ENCODE measurements at places on chromosomes 5 and 9.

DNA sequence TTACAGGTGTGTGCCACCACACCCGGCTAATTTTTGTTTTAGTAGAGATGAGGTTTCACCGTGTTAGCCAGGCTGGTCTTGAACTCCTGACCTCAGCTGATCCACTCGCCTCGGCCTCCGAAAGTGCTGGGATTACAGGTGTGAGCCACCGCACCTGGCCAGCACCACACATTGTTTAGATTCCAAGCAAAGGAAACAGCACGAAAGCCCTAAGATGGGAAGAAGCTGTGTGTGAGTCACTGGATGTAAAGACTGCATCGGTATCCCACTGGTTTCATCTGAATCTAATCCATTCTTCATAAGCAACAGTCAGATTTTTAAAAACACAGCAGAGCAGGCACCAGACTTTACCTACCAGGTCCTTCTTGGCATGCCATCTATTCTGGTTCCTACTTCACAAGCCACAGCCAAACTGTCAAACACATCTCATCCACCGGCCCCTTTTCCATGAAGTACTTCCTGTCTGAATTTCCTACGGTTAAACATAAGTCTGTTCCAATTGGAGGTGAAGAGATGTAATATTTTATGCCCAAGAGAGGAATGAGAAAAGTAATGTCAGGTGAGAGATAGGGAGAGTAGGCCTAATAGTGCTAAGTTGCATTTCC lies 17.4 kb downstream of the UBTD2 start:
- no peak for DNase-seq

DNA sequence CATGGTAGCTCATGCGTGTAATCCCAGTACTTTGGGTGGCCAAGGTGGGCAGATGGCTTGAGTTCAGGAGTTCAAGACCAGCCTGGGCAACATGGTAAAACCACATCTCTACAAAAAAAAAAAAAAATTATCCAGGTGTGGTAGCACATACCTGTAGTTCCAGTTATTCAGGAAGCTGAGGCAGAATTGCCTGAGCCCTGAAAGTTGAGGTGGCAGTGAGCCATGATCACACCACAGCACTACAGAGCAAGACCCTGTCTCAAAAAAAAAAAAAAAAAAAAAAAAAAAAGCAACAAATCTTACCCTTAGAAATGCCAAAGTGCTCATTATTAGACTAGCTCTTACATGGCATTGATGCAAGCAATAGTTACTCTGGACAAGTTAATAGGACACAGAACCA lies 724.9 kb downstream of the MAT2B start:
- DNase-seq: no peak

GRCh38 chr9:21357479-21358460 lies 7.1 kb upstream of the IFNA6 start:
- no peak for DNase-seq

- DNase-seq: no peak
Observed at GRCh38 chr5:172549696-172550095, 91.4 kb upstream of the NEURL1B start.

DNA sequence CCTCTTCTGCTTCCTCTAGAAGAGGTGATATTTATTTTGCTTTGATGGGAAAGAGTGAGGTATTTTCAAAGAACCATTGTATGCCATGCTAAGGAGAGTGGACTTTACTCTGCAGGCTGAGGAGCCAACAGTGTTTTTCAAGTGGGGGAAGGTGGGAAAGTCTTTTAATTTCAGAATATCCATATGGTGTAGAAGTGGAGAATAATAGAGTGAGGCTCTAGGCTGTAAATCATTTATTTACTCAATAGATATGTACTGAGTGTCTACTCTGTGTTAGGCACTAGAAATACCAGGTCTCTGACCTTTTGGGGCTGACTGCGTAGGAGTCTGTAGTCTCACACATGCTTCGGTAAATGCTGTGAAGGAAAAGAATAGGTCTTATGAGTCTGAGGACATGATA lies 30.7 kb upstream of the TENT2 start:
- DNase-seq: no peak

GRCh38 chr5:175614223-175614815 lies 43.6 kb upstream of the HRH2 start:
- no peak for DNase-seq

- DNase-seq: no peak
Observed at GRCh38 chr5:169512385-169512784, 71.2 kb upstream of the SPDL1 start.

DNA sequence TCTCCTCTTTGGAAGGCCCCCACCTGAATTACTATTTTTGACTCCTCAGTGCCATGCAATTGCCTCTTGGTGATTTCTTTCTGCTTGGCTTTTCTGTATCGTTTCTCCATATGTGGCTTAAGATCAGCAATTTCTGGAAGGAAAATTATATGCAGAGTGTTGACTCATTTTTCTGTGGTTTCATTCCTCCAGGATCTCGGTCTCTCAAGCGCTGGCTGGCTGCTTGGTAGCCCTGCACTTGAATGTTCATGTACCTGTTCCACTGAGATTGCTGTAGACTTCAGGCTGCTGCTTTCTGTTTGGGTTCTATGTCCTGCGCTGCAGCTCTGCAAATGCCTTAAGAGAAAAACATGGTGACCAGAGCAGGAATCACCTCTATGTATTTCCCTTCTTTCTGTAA lies 77.6 kb downstream of the INIP start:
- peak; percentile 44 for DNase-seq

DNA sequence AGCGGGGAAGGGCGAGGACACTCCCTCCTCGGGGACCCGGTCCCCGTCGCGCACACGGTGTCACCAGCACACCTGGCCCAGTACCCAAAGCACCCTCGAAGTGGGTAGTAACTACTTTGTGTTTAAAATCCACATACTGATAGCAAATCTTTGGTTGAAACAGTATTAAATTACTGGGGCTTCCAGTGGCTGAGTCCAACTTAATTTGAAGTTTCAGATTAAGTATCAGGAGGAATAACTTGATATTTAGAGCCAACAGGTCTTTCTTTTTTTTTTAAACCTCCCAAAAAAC lies 615 bp downstream of the ATG10 start:
- DNase-seq: no peak

- no peak for DNase-seq
Observed at GRCh38 chr5:136382791-136383190, 17.4 kb upstream of the TRPC7 start.

DNA sequence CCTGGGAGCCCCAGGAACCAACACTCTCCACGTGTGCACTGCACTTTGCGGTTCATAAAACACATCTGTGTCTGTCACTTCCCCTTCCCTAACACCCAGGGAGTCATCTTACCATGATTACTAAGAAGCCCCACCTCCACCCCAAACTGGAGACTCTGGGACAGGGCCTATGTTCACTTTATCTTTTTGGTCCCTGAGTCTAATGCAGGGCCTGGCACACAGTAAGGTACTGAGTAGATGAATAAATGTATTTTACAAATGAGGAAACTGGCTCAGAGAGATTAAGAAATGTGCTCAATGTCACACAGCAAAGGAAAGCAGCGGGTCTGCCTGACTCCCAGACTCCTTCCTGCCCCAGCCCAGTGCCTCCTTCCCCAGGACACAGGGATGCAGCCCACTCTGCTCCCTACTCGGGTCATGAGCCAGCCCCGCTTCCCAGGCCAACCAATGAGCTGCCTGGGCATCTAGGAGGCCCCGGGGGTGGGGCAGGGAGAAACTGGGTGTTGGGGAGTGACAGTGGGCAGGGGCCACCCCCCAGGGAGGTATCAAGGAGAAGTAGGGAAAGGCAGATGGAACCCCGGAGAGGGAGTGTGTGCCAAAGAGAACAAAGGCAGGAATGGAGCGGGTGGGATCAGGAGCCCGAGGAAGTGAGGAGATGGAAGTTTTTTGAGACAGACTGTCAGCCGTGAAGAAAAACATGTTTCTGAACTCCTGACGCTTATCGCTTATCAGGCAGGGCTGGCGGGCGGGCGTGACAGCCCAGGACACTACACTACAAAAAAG lies 30.5 kb downstream of the SHB start:
- DNase-seq: no peak

DNA sequence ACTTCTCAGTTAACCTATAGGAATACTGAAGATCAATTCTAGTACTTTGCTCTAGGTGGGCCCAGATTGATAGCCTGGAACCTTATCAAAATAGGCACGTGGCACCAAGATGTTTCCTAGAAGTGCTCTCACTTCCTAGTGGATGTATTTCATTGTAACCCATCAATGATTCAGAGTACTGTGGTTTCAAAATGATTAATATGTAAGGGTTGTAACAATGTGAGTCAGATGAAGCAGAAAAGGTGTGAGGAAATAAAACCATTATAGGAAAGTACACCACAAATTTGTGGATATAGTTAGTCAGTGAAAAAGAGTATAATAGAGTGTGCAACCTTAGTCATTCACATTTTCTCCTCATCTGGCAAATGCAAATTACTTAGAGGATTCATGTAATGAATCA lies 177.3 kb upstream of the FST start:
- DNase-seq: peak; percentile 93

GRCh38 chr9:5450359-5451091 lies at the start of gene CD274:
Gene CD274, plus strand, starts transcription at chr9:5450542. Its CDS starts 5,572 bp downstream, at chr9:5456114.
- DNase-seq: peak; percentile 97

GRCh38 chr9:113626735-113627495 lies 163.4 kb downstream of the RGS3 start:
- DNase-seq: no peak

GRCh38 chr5:129384736-129385135 lies 75.4 kb upstream of the ADAMTS19 start:
- peak; percentile 55 for DNase-seq

GRCh38 chr5:89028595-89029285 lies 145.8 kb upstream of the MEF2C start:
- peak; percentile 68 for DNase-seq

GRCh38 chr5:80302636-80303035 lies 17.2 kb upstream of the SPZ1 start:
- DNase-seq: no peak

- no peak for DNase-seq
Observed at GRCh38 chr9:127917603-127918002, 762 bp upstream of the ST6GALNAC4 start.

DNA sequence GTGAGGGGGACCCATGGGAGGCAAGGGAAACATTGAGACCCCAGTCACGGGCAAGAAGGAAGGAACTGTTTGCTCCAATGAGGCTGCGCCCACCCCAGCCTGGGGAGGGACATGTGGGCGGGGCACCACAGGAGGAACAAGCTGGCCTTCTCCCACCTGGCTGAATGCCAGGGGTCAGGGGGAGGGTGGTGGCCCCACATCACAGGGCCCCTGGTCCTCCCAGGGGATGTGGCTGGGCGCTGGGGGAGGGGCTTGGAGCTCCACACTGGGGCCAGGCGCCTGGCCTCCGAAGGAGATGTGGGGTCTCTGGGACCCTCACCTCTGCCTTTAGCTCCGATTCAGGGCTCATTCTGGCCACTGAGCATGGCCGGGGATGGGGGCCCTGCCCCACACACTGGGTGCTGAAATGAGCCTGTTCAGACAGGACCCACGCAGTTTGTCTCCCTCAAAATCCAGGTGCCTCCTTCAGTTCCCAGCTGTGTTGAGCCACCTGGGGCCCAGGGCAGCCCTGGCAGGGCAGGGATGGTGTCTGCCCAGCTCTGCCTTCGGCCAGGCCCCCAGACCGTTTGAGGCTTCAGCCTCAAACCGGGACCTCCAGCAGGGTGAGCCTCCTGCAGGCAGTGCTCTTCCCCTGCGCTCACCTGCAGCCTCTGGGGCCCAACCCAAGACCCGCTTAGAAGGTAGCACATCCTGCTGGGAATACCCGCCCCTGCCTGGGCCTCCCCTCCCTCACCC lies 33.2 kb upstream of the NOTCH1 start:
- DNase-seq: no peak

- DNase-seq: no peak
Observed at GRCh38 chr5:63055421-63055820, 476.8 kb downstream of the LRRC70 start.

DNA sequence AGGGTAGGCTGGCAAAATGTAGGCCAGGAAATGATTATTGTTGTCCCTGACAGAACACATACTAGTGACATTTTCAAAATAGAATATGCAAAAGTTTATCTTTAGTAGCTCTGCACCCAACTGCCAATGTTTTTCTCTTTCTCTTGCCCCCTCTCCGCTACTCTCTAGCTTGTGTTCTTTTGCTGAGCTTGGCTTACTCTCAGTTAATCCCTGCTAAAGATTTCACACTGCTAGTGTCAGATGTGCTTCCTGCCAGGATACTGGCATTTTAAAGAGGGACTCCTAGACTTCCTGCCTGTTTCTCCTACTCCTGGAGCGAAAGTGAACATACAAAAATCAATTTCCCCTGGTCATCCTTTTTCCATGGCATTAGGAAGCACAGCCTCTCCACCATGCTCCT lies 260.5 kb downstream of the ARRDC3 start:
- DNase-seq: no peak

- no peak for DNase-seq
Observed at GRCh38 chr9:19373527-19373926, 6.5 kb downstream of the RPS6 start.

DNA sequence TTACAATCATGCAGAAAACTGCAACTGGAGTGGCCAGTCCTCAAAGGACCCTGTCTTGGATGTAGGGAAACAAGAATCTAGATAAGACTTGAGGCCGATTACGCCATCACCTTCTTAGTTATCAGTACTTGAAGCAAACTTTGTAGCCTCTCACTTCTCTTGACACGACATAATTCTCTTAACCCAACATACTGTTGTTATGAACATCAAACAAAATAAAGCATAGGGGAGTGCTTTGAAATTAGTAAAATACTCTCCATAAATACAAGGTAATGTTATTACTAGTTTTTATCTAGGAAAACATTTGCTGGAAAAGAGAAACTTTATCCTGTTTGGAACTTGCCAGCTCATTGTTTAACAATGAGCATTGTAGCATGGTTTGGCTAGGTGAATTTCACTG lies 574.9 kb upstream of the DMAC1 start:
- no peak for DNase-seq

DNA sequence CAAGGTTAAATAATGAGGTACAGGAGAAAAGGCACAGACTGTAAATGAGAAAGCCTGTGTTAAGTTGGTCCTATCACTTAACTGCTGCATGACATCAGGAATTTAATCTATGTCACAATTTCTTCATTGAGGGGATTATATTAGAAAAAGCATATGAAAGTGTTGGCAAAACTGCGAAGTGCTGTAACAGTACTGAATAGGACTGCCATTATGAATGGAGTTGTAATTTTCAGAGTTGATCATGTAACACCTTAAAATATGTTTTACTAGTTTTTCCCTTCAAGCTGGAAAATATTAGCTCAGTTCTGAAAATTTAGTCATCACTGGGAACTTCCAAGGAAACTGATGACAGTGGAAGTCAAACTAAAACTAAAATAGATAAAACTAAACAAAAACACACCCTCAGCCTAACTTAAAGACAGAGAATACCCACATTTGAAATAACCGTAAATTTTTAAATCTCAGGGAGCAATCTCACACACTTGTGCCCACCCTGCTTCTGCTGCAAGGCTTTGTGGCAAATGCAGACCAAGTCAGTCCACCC lies 45.1 kb downstream of the ERMP1 start:
- no peak for DNase-seq

- no peak for DNase-seq
Observed at GRCh38 chr9:87827341-87827740, 55.3 kb upstream of the SPATA31E1 start.

GRCh38 chr5:77645158-77645994 lies 6.9 kb upstream of the OTP start:
- DNase-seq: peak; percentile 22

- no peak for DNase-seq
Observed at GRCh38 chr5:161924270-161924669, 76.3 kb downstream of the GABRA1 start.

All from HT1080 (cell line).